Right cardiac atrium (tissue), 5 donors: ENCODE measurements at places on chromosomes 4 and X. TPM values are rescaled to one million over a fixed set of nuclear protein-coding genes. Genes with fewer than 3 reads are reported as not detected.

The SAGE1 gene
- not detected for total RNA-seq

The SYTL5 gene
- total RNA-seq: not detected

The TASL gene
- 0.62 TPM for total RNA-seq

The MGAT4D gene
- total RNA-seq: not detected

The SLC4A4 gene
- total RNA-seq: 23.3 TPM

The SMIM31 gene
- not detected for total RNA-seq

The UGT2B15 gene
- total RNA-seq: not detected

The GAB3 gene
- 14.4 TPM for total RNA-seq

The CFAP47 gene
- not detected for total RNA-seq

The OPHN1 gene
- 5.0 TPM for total RNA-seq
